Right cardiac atrium (tissue), 5 donors: ENCODE measurements at places on chromosomes 11 and 22.
A peak's percentile ranks its signal among the peaks of the same experiment; 100 is the strongest.

DNA sequence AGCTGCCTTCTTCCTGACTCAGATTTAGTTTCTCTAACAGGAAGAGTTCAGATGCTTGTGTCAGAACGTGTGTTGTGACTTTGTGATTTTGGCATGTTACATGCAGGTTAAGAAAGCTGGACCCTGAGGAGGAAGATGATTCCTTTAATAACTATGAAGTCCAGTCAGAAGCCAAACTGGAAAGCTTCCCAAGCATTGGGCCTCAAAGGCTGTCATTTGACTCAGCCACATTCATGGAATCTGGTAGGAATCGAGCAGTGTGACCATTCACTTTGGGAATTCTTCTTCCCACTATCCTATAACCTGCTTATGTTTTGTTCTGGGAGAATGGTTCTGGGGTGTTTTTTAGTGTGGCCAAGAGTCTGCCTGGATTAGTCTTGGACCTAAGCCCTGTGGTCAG is 48.0 kb downstream of the CABIN1 start:
- no peak for DNase-seq

DNA sequence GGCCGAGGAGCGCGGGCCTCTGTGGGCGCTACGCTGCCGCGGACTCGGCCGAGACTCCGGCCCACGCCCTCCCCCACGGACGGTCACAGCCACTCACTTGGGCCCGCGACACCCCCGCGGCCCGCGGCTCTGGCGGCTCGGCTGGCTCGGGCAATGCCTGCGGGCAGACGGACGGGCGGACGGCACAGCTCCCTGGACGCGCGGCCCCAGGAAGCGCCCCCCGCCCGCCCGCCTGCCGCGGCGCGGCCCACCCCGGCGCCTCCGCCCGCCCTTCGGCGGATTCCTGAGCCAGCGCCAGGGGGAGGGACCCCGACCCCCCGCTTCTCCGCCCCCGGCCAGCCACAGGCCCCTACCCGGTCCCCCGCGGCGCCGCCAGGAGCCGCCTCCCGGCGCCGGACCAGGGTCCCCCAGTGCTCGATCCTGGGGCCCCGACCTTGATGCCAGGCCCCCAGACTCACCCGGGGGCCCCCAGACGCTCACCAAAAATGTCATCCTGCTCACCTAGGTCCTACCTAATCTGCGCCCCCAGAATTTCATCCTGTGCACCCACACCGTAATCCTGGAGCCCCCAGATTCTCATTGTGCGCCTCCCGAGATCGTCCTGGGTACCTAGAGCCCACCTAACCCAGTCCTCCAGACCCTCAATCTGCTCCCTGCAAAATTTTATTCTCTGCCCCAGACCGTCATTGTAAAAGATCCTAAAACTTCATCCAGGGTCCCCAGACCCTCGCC is at the start of gene EFEMP2:
EFEMP2 (minus strand) TSS at position 215 of the 732 bp plus-strand sequence. CDS start 446 bp downstream, outside the sequence.
- DNase-seq = peak; percentile 89

DNA sequence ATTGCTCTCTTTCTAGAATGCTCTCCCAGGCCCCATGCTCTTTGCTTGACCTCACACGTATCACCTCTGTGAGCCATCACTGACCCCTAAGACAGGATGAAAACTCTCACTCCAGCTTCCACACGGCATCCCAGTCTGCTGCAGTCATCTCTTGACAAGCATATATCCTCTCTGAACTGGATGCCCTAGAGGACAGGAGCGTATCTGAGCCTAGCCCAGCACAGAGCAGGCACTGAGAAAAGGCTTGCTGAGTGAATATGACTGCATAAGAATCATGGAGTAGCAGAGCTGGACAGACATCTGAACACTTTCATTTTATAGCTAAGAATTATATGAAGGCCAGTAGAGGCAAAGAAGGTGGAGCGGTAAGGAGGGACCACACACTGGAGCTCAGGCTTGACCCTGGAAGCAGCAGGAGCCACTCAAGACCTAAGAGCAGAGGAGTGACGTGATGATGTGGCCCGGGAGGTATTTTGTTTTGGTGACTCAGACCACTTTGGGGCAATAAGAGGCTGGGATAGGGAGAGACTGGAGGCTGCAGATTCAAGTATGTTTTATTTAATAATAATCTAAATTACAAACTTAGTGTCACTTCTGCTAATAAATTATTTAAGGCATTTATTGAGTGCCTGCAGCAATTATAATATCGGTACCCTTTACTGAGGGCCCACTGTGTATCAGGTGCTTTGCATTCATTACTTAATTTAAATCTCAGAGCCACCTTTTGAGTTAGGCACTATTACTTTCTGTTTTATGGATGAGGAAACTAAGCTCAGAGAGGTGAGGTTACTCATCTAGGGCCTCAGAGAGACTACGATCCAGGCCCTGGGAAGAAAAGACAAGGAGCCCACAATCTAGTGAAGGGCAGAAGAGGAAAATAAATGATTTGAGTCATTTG is 42.6 kb downstream of the MAP6 start:
- DNase-seq = no peak

DNA sequence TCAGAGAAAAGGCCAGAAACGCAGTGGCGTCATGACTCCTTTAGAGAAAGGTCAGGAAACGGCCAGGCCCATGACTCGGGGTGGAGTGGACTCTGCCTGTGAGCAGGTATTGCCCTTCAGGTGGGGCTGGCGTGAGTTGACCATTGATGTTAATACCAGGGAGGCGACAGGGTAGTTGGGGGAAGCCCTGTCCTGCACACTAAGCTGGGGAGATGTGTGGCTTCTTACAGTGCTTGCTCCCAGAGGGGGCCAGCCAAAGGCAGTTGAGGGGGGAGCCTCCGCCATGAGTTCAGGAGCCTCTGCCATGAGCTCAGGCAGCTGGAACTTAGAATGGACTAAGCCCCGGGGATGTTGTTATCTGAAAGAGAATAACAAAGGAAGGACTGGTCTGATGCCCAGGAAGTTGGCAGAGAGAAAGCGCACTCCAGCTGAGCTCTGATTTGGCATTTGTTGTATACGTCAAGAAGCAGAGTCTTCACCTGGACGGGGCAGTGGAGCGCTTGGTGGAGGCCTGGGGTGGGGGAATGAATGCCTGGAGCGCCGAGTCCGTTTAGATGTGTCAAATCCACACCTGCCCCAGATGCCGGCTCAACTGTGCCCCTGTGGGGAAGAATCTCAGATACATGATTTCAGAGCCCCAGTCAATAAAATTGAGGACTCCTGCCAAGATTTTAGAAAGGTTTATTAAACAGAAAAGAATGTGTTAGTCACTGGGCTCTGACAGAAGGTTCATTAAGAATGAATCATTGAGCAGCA is 222.5 kb downstream of the TBC1D22A start:
- DNase-seq = no peak
